ENCODE measurements at places on chromosomes 5 and 9.

GRCh38 chr5:105689596-105689995, 1981.1 kb downstream of the EFNA5 start:
- DNase-seq: no peak

- no peak for DNase-seq
Measured at GRCh38 chr5:68548959-68549676, 333.6 kb downstream of the PIK3R1 start.

DNA sequence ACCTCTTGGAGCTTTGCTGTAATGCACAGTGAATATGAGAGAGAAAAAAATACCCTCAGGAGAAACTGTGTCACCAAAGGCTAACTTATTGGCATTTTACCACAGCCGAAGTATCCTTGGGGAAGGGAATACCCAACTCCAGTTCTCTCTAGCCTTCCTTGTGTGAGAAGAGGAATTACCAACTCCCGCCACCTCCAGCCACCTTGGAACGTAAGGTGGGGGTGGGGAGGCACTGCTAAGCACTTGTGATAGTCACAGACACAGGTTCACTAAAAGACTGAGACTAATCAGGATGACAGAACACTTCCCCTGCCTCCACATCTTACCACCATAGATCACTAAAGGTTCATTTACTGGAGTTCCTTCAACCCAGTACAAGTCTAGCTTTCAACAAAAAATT, 102.0 kb upstream of the ADAMTS19 start:
- no peak for DNase-seq

DNA sequence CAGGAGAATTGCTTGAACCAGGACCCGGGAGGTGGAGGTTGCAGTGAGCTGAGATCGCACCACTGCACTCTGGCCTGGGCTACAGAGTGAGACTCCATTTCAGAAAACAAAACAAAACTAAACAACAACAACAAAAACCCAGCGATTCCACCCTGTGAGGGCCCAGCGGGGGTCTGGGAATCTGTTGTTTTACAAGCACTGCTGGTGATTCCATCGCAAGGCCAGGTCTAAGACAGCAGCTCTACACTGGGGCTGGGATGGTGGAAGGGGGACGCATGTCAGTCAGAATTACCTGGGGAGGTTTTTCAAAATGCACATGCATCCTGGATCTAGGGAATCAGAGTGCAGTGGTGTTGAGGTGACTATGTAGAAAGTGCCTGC, 90.9 kb downstream of the ANKRD55 start:
- no peak for DNase-seq

DNA sequence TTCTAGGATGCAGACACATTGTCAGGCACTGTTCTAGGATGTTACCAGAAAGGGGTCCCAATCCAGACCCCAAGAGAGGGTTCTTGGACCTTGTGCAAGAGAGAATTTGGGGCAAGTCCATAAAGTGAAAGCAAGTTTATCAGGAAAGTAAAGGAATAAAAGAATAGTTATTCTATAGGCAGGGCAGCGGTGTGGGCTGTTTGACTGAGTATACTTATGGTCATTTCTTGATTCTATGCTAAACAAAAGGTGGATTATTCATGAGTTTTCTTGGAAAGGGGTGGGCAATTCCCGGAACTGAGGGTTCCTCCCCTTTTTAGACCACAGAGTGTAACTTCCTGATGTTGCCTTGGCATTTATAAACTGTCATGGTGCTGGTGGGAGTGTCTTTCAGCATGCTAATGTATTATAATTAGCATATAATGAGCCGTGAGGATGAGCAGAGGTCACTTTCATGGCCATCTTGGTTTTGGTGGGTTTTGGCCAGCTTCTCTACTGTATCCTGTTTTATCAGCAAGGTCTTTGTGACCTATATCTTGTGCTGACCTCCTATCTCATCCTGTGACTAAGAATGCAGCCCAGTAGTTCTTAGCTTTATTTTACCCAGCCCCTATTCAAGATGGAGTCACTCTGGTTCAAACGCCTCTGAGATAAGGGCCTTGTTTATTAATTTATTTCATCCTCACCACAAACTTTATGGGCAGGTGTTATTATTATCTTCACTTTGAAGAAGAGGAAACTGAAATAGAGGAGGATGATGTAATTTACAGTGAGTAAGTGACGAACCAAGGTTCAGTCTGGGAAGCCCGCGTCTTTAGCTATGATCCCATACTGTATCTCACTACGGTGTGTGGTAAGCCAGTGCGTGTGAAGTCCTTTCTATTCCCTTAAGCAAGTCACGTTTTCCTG, 186.0 kb upstream of the KLF4 start:
- no peak for DNase-seq

DNA sequence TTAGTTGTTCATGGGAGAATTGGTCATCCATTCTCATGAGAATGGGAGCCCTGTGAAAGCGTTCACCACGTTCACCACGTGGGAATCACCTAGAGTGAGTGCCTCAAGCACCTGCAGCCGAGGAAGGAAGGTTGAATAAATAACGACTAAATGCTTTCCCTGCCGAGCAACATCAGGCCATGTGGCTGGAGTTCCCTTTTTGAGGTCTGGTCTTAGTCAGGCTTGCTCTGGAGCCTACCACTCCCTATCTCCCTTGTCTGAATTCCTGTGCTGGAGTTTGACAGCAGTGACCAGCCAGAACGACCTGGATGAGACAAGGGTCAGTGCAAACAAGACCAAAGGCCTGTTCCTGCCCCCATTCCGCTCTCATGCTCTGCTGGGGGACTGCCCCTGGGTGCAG, 28.5 kb downstream of the KCNMB1 start:
- DNase-seq: no peak

DNA sequence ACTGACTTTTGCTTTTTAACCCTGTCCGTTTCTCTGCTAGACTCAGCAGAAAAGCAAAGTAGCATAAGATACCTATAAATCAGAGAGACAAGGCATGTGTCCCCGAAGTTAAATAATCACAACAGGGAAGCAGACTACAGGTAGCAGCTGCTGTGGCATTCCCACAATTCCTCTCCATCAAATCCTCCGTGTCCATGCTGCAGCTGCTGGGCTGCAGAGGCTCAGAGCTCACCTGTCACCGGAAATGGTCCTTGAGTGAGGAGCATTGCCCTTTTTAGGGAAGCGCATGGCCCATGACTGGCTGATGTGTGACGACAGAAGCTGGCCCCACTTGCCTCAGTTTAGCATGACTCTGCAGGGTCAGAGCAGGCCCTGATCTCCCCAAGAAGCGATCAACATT, 125.0 kb downstream of the MSX2 start:
- no peak for DNase-seq

DNA sequence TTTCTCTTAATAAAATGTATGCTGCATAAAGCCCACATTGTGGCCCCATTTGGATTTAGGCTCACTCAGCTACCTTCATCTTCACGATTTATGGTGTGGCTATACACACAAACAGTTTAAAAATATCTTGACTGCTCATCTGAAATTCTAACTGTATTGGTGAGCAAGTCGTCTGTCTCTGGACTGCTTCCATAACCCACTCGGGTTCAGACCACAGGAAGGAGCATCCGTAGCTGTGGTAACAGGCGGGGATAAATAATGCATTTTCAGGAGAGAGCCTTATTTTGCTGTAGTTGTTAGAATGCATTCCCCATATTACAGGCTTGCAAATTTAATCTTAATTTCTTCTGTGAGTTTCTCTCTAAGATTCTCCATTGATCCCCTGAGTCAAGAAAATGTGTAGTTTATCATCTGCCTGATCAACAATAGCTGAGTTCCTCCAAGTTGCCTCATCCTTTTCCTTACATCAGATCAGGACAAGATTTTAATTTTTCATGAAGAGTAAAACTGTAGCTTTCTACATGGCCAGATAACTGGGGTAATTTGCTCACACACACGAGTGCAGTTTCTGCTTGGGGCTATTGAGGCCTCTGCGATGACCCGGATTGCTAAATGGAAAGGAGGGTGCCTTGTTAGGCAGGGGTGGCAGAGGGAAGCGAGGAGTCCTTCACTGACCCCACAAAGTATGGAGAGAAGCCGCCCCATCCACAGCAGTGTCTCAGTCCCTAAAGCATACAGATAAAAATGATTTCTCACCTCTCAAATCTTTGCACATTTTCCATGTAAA, 133.9 kb downstream of the FSTL4 start:
- DNase-seq: no peak

- no peak for DNase-seq
Measured at GRCh38 chr5:95531491-95531890, 23.3 kb downstream of the SKIC3 start.
